ENCODE measurements at places on chromosomes 2 and 18.

GRCh38 chr2:74078466-74078865, 69.2 kb downstream of the BOLA3 start:
- DNase-seq: no peak

DNA sequence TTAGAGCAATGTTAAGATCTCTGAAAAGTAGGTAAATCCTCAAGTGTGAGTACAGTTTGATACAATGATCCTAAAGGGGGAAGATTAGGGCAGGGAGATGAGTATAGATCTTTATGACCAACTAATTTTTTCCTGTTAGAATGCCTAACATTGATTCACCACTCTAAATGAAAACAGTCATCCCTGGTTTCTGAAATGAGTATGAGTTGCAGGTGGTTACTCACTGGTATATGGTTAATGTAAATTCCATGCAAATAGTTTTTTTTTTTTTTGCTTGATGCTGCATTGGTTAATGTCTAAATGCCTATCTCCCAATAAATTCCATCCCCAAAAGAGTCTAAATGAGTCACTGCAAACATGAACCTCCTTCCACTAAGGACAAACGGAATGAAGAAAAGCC, 55.0 kb upstream of the SERPINB2 start:
- DNase-seq: no peak

DNA sequence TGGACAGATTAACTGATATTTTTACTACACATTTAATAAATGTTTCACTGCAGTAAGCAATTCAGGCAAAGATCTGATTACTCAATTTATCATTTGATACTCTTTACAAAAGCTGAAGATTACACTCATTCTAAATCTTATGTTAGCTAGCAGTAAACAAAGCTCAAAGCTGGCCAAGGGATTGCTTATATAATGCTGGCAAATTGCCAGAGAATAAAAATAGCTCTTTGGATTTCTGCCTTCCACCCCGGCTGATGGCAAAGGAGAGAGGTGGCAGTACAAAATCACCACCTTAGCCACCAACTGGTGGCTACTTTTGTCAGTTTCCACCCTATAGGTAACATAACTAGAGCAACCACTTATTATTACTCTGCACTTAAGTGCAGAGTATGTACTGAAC, 320.5 kb downstream of the FSIP2 start:
- no peak for DNase-seq

DNA sequence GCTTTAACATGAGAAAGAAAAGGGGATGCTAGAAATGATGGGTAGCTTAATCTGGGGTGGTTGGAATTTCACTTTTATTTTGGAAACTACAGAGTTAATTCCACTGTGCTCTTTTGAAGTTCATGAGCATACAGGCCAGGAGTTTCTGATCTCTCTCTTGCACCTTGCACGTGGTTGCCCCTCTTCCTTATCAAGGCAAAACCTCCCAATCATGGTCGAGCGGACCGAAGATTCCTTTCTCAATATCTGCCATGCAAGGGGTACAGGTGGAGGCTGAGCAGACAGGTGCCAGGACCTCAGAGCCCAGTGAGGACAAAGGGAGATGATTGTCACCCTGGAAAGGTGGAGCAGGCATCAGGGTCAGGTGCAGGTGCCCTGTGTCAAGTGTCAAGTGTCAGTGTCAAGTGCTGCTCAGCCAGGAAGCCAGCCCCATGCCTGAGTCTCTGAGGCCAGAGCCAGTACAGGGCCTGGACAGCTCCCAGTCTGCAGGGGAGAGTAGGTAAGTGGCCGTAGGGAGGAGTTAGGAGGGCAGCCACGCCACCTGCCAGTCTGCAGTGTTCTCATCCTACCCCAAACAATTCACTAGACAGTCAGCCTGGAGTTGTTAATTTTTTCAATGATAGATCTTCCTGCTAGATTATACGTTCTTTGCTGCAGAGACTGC, 42.2 kb downstream of the LPIN1 start:
- DNase-seq: no peak

DNA sequence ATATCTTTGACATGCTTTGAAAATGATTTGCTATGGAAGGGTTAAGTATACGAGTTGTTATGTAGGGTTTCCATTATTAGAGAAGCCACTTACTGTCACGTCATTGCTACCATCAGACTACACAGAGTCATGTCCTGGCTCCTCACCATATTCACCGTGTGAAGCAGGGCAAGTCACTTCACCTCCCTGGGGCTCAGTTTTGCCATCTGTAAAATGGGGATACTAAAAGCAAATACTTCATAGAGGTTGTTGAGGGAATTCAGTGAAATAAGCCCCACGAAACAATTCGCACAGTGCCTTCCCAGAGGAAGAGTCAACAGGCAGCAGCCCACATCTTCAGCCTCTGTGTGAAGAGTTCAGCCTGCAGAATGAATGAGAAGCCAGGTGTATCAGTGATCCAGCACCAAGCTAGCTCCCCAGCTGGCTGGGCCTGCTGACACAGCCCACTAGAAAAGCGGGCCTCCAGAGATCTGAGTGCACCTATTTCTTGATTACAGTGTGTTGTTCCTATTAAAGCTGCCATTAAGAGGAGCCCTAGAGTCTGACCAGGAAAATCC, 3.4 kb downstream of the DIPK1C start:
- no peak for DNase-seq

DNA sequence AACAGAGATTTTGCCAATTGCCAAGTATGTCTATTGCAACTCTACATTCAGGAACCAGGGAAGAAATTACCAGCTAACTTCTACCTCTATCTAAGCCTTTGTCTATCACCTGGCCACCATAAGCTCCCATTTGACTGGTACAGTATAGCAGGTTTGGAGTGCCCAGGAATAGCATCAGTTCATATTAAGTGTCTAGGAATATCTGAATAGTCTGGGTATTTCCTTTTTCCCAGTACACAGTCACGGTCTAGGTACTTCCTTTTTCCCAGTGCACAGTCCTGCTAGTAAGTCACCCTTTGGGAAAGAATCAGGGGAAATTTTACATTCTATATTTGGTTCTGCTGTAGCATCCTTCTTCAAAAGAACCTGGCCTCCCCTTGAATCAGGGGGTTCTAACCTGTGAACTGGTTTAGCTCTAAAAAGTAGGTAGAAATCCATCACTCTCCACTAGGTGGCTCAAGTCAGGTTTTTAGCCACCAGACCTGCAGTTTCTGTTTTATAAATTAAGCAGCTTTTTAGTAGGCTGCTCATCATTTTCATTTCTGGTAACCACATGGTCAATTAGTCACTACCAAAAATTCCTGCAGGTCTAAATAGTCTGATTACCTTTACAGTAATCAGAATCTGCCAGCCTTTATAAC, 49.3 kb upstream of the DNAJC10 start:
- no peak for DNase-seq

DNA sequence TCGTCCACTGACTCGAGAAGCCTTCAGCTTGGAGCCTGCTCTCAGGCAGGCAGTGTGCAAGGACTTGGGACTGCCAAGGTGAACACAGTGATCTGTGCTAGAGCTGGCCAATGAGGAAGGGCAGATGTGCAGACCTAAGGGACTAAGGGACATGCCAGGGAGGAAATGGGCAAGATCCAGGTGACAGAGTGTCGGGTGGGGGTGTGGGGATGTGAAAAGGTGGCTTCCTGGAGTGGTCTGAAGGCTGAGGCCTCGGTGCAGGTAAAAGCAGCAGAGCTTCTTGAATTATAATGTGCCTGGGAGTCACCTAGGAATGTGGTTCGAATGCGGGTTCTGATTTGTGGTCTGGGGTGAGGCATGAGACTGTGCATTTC, 42.0 kb downstream of the STEAP3 start:
- no peak for DNase-seq

DNA sequence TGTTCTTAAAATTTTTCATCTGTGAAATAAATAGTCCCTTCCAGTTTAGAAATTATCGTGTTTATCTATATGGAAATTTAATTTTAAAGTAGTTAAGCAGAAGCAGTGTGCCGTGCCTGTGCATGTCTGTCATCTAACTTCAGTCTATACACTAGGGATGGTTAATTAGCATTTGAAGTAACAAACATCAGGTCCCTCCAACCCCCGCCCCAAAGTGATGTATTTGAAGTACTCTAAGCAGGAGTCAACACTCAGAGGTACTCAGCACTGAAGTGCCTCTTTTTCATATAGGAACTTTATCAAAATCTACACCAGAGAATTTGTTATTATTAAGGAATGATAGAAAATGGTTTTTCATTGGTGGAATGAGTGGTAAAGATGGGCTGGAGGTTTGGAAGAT, 33.0 kb downstream of the LANCL1 start:
- no peak for DNase-seq

- no peak for DNase-seq
These were observed 61.5 kb downstream of the ADCYAP1 start for GRCh38 chr18:965921-966758.

DNA sequence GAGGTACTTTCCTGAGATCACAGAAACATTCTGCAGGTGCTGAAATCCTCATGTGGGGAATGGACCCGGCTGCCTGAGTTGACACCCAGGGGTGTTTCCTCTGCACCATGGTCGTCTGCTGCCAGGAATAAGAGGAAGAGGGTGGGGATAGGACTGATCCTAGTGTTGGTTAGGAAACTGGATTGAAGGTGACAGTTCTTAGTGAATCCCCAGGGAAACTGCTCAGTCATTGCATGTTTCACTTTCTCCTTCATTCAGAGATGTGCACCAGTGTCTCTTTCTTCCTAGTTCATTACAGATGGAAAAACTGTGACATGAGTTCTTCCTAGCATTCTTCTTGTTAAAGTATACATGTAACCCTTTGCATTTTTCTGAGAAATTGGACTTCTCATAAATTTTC, 294.3 kb downstream of the PTGR3 start:
- DNase-seq: no peak

GRCh38 chr2:114400890-114401289, 41.6 kb upstream of the DPP10 start:
- no peak for DNase-seq

- DNase-seq: no peak
These were observed 27.0 kb downstream of the GAD1 start for GRCh38 chr2:170843656-170844055.

- DNase-seq: no peak
These were observed 100.2 kb downstream of the TWIST2 start for GRCh38 chr2:238947920-238948710.

GRCh38 chr2:197516393-197516761, 511 bp downstream of the MOB4 start:
- DNase-seq: no peak

- no peak for DNase-seq
These were observed 76.0 kb downstream of the UXS1 start for GRCh38 chr2:106117882-106118684.

GRCh38 chr2:167953776-167954175, 293.6 kb downstream of the STK39 start:
- no peak for DNase-seq

DNA sequence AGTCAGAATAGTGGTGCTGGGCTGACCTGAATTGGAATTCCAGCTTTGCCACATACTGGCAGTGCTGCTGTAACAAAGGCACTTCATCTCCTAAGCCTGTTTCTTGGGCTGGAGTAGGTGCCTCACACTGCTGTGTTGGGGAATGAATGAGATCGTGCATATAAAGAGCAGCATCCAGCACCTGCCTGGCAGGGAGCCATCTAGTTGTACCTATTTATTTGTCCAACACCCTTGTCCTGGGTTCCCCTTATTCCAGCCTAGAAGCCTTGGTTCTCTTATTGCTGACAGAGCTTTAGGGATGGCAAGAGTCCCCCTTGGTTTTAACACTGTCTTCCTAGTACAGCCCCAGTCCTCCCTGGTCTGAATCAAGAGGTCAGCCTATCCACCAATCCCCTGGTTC, 275.3 kb upstream of the RAB12 start:
- no peak for DNase-seq

DNA sequence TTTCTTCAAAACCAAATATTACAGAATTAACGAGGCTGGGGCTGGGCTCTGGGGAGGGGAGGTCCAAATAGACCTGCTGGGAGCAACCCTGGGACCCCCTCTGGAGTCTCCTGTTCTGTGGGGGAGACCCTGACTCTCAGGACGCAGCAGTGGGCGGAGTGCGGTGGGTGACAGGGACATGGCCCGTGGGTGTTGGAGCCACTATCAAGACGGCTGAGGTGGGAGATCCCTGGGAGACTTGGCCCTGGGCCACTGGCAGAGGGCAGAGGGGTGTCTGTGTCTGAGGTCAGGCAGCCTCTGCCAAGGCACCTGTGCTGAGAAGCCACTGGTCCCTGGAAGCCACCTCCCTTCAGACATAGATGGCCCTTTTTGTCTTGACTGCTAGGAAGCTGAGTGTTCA, 79.5 kb upstream of the CTDP1 start:
- DNase-seq: no peak

GRCh38 chr2:114843963-114844362, 401.5 kb downstream of the DPP10 start:
- no peak for DNase-seq

- DNase-seq: no peak
These were observed 89.5 kb downstream of the PTH2R start for GRCh38 chr2:208496129-208496528.

DNA sequence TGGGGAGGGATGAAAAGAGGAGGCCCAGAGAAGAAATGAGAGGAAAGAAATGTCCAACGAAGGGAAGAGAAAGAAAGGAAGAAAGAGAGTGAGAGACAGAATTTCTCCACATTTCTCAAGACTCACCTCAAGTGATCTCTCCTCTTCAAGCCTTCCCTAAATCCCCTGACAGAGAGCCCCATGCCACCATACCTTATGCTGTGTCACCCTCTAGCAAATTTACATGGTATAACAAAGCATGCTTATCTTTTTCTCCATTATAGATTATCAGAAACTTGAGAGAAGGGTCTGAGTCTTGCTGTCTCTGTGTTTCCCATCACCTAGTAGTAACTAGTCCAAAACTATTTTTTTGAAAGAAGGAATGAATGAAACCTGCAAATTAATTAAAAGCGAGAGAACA, 1208.4 kb downstream of the DPP10 start:
- DNase-seq: no peak

- no peak for DNase-seq
These were observed 18.0 kb upstream of the LBH start for GRCh38 chr2:30213326-30213725.

GRCh38 chr2:167478196-167478595, 589.9 kb downstream of the XIRP2 start:
- no peak for DNase-seq

DNA sequence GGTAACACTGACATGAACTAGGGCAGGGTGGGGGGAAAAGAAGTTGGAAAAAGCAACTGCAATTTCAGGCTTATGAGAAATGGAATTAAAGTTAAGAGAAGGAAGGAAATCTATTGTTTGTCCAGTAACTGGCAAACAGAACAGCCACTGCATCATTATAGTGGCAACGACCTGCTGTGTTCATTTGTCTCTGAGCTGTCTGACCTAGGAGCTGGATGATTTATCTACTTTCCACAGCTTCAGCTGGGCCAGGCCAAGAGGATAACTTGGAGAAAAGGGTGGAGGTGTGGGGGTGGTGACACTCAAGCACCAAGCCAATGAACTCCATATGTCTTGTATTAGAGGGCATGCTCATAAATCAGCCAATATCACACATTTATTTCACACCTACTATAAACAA, 291.5 kb upstream of the KLHL29 start:
- no peak for DNase-seq

DNA sequence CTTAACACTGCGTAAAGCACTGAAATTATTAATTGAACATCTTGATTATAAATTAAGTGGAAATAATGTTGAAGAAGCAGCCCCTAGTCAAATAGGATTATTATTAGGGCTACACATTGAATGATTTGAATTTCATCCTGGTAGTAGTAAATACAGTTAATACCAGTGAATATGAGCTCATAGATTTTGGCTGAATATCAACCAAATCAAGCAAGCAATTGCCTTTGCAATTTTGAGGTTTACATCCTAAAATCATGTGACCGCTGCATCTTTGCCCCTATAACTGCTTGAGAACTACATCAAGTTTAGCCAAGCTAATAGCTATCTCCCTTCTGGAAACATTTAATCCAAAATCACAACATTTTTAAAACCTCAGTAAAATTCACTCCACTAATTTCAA, 801.2 kb upstream of the PIK3C3 start:
- DNase-seq: no peak

- no peak for DNase-seq
These were observed 163.4 kb upstream of the SH3BP4 start for GRCh38 chr2:234788381-234788780.

Measured in stimulated activated CD8-positive, alpha-beta memory T cell treated with anti-CD3 and anti-CD28 coated beads, Interleukin-4, amount 100 ng/mL, for 4 hours (primary cell).